ENCODE measurements at places on chromosomes 16 and 17. TPM values are rescaled to one million over a fixed set of nuclear protein-coding genes. Genes with fewer than 3 reads are reported as not detected.

Gene FOXF1
- 0.41 TPM for total RNA-seq

Gene ALDH3A1
- 0.32 TPM for total RNA-seq

Gene SPATA22
- 0.35 TPM for total RNA-seq

Gene HID1
- total RNA-seq = 8.2 TPM

Gene ZNF287
- 6.7 TPM for total RNA-seq

Gene NSF
- total RNA-seq = 28.8 TPM

Gene SP6
- total RNA-seq = 0.24 TPM

Gene CES3
- total RNA-seq = 1.4 TPM

Gene HSF5
- total RNA-seq = 0.10 TPM

Gene FBXO47
- total RNA-seq = not detected

Gene RMI2
- 2.4 TPM for total RNA-seq

Gene C16orf96
- 0.10 TPM for total RNA-seq

Gene OTOP3
- not detected for total RNA-seq

Gene PLCG2
- 14.1 TPM for total RNA-seq

Gene CLEC18A
- 0.24 TPM for total RNA-seq

Gene SEZ6L2
- 0.82 TPM for total RNA-seq

Gene G6PC1
- not detected for total RNA-seq
